NCI-H345 (cell line): ENCODE measurements at places on chromosomes 11 and 22.

DNA sequence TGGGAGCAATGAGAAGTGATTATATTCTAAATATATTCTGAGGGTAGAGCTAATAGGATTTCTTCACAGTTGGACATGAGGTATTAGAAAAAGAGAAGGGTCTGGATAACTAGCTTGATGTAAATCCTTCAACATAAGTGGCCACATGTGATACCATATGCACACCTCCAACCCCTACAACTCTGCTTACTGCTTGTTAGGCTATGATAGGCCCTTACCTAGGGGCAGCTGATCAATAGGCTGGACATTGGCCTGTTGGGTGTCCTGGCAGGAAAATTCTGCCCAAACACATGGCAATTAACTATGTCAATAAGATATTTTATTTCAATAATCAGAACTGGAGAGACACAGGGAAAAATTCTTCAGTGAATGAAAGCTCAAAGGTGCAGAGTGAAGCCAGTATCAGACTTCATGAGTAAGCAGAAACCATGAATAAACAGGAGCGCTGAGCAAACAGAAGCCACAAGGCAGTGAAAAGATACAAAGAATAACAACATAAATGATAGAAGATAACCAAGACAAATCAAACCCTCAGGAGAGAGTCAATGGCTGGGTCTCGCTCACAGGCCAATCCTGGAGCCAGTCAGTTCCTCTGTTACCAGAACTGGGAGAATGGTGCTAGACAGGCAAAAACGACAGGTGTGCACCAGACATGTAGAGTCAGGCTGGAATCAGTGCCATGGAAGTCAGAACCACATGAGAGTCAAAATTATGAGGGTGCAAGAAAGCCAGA is 46.3 kb upstream of the PSMA1 start:
- no peak for DNase-seq

- peak; percentile 2 for DNase-seq
These were observed 9.2 kb downstream of the OR8B4 start for GRCh38 chr11:124415356-124415923.

DNA sequence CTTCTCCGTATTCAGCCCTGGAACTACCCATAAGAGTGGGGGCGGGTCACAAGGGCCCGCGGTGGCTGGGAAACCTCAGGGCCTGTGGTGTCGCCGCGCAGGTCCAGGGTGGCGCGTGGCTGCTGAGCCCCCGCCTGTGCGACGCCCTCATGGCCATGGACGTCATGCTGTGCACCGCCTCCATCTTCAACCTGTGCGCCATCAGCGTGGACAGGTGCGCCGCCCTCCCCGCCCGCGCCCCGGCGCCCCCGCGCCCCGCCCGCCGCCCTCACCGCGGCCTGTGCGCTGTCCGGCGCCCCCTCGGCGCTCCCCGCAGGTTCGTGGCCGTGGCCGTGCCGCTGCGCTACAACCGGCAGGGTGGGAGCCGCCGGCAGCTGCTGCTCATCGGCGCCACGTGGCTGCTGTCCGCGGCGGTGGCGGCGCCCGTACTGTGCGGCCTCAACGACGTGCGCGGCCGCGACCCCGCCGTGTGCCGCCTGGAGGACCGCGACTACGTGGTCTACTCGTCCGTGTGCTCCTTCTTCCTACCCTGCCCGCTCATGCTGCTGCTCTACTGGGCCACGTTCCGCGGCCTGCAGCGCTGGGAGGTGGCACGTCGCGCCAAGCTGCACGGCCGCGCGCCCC is 2.4 kb downstream of the DRD4 start:
- DNase-seq, result no peak

DNA sequence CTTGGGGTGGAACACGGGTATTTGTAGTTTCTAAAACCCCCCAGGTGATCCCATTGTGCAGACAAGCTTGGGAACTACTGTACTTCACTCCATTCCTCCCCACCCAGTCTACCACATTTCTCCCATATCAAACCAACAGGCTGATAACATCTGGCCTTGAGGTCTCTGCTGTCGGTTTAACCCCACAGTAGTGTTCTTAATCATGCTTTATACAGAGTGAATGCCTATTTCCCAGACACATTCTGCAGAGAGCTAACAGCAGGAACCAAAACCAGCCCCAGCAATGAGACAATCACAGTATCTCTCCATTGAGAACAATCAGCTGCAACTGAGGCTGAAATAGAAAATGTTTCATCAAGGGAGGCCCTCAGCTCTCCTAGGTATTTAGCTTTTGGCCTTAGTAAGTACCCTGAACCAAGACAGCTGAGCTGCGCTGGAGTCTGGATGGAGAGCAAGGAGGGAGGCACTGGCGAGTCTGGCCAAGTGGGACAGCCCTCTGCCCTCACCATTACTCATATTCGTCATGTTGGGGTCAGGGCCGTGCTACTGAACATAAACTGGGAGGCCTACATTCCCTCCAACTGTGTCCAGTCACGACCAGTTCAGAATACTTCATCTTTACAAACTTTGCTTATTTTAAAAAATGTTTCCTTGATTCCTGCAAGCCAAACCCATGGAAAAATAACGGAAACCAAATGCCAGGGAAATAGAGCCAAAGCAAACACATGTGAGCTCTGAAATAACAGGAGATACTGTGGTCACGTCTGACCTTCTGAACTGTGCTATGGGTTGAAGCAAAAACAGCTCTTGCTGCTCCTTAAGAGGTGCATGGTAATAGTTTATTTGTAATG is 81.0 kb downstream of the CCDC34 start:
- DNase-seq, result no peak

DNA sequence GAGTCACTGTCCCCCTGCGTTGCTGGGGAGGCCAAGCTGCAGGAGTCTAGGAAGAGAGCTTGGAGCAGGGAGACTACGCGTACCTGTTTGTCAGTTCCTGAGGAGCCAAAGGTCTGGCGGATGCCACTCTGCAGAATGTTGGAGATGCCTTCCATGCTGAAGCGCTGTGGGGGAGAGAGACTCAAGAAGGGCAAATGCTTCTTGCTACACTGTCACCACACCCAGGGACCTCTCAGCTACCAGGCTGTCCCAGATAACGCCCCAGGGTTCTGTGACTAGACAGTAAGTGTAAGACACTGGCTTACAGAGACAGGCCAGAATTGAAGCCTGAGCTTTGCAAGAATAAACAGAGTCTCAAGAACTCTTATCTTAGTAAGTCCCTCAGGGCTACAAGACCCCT is 42.0 kb downstream of the FEZ1 start:
- DNase-seq, result no peak

GRCh38 chr11:58286249-58286648 is 18.2 kb upstream of the OR10W1 start:
- DNase-seq, result peak; percentile 17

DNA sequence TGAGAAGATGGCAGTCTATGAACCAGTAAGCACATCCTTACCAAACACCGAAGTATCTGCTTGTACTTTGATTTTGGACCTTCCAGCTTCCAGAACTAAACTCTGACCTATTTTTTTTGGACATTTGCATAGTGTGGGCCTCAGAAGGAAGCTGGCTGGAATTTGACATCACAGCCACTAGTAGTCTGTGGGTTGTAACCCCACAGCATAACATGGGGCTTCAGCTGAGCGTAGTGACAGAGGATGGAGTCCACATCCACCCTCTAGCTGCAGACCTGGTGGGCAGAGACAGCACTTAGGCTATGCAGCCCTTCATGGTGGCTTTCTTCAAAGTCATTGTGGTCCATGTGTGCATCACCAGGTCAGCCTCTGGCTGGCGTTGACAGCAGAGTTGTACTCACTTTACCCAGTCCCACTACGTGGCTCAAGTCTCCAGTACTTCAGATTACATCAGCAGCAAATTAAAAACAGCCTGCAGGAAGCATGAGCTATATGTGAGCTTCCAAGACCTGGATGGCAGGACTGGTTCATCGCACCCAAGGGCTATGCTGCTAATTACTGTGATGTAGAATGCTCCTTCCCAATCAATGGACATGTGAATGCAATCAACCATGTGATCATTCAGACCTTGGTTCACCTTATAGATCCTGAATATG is 58.6 kb upstream of the VPREB1 start:
- DNase-seq, result no peak

- DNase-seq, result no peak
These were observed 24.1 kb downstream of the DCPS start for GRCh38 chr11:126328001-126328390.
